Vagina (tissue), 2 donors: ENCODE measurements at places on chromosomes 13 and 19.

DNA sequence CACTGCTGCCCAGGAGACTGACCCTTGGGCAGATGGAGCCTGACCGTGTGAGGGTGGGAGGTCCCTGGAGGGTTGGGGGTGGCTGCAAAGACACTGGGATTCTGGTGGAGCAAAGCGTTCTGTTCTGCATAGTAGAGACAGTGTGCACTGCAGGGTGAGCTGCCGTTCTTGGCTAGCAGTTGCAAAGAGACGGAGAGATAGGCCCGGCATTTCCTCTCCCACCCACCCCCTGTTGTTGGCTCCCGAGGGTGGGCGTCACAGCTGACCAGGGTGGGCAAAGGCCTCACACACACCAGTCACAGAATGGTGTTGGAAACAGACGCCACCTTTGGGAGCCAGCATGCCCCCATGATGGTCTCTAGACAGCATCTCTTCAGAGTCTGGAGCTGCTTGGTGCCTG, 11.4 kb downstream of the TMEM255B start:
- no peak for DNase-seq

- DNase-seq: no peak
Observed at GRCh38 chr13:109817591-109818535, 31.5 kb upstream of the IRS2 start.

DNA sequence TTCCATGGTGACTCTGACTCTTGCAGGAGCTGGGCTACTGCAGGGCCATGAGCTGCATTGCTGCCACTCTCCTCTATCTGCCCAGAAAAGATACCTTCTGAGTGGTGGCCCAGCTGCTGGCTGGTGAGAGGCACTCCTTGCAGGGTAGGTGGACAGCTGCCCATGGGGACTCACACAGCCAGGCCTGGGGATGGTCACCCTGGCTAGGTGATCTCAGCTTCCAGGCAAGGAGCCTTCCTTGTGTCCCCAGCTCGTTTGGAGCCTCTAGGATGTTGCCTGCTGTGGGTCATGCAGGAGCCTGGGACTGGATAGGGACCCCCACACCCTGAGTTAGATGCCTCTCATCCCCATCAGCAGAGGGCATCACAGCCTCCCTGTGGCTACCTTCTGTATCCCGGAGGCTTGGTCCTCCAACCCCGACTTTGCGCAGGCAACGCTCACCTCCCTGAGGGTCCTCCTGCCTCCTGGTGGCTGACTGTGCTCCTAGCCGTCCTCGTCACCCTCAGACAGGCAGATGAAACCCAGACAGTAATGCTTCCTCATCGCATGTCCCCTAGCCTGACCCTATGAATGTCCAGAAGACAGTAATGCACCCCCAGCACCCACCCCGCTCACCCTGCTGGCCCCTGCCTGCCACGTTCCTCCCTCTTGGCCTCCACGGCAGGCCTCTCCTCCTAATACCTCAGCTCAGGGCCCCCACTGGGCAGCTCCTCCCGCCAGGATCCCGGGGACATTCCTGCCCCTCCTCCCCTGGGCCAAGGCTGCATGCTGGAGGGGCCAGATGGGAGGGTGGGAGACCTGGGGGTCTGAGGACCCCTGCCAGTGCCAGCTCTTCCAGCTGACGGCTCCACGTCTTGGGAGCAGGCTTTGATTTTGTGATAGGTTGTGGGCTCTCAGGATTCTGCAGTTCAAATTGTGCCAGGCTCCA, 13.6 kb upstream of the ZNF14 start:
- no peak for DNase-seq

- DNase-seq: no peak
Observed at GRCh38 chr13:47112205-47112902, 215.5 kb upstream of the HTR2A start.

DNA sequence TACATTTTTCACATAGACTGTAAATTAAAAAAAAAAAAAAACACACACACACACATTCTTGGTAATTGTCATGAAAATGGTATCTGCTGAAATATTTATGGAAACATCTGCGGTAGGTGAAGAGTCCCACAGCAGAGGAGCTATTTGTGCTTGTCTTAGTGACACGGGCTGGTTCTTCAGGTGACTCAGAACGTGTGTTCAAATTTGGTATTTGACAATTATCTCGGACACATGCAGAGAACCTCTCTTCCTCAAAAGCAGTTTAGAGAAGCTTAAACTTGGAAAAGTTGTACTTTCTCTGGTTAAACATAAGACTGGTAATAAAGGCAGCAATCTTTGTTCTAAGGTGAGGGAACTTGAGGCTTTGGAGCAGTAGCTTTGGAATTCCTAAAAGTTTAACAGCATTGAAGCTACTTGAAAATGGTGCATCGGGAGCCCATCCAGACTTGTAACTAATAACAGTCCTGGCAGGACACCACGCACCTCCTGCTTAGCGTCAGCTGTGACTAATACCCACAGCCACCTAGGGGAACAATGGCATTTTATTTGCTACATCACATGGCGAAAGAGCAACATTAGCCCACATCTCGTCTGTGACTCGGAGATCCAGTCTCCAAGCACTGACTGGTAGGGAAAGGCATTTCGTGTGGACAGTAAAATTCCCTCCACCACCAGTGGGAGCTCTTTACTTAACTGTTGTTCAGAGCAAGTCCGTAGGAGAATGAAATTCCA, 1505.1 kb upstream of the SLC10A2 start:
- peak; percentile 90 for DNase-seq

- DNase-seq: peak; percentile 89
Observed at GRCh38 chr13:30743319-30744055, 8.1 kb downstream of the ALOX5AP start.

GRCh38 chr13:100512422-100512821, 76.2 kb downstream of the GGACT start:
- DNase-seq: no peak

DNA sequence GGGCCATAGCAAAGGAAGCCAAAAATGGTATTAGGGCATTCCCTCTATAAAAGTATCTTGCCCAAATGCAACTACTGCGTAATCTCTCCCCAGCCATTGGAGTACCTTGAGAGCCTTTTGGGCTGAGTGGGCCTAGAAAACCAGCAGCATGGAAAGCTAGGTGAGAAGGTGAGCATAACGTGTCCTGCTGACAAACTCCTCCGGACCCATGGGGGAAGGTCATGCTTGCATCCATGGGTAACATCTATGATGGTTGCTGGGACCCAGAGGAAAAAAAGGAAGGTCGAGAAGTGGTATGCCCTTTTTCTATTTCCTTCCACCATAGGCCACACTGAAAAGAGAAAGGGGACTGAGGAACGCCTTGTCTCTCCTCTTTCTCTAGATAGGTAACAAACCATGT, 57.4 kb downstream of the ZNF728 start:
- no peak for DNase-seq

- no peak for DNase-seq
Observed at GRCh38 chr13:20702915-20703779, at the start of gene IL17D. Gene IL17D (plus strand): TSS chr13:20703699. CDS start chr13:20704002, 303 bp downstream.

- DNase-seq: no peak
Observed at GRCh38 chr19:29858000-29858596, 46.3 kb downstream of the CCNE1 start.

GRCh38 chr13:112530861-112531260, 57.1 kb downstream of the TUBGCP3 start:
- no peak for DNase-seq

- no peak for DNase-seq
Observed at GRCh38 chr19:41563854-41564514, 12.0 kb upstream of the CEACAM21 start.

DNA sequence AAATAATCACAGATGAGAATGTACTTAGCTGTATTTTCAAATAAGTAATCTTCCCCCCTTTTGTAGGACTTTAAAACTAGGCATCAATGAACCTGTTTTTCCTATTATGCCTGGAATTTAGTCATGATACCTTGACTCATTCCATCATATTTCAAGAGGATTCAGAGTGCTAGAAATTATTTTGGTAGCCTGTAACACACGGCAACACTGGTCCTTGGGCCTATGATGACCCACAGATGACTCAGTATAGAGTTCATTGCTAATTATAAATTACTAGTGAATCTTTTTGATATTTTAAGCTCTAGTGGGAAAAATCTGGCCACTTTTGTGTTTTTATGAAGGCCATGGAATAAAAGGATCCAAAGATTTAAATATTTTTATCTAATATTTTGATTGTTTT, 26.0 kb upstream of the GARRE1 start:
- DNase-seq: no peak

GRCh38 chr13:37106642-37107041, 1.2 kb upstream of the CSNK1A1L start:
- no peak for DNase-seq
